Cerebellum (tissue), 4 donors: ENCODE measurements at places on chromosomes 2 and 18. TPM values are rescaled to one million over a fixed set of nuclear protein-coding genes. Genes with fewer than 3 reads are reported as not detected.

GALR1 gene
- 1.4 TPM for total RNA-seq

PRR30 gene
- not detected for total RNA-seq

AGXT gene
- total RNA-seq = not detected

CNTNAP5 gene
- total RNA-seq = 49.7 TPM

GRCh38 chr18:75760208-75760607 lies 332.7 kb upstream of the SMIM21 start:
- no peak for DNase-seq

GRCh38 chr2:170411660-170412059 lies 233.7 kb downstream of the MYO3B start:
- DNase-seq = no peak

GRCh38 chr18:68642003-68642402 lies 72.9 kb downstream of the TMX3 start:
- DNase-seq = no peak

- no peak for DNase-seq
Measured at GRCh38 chr2:138602166-138602460, 100.5 kb downstream of the SPOPL start.

DNA sequence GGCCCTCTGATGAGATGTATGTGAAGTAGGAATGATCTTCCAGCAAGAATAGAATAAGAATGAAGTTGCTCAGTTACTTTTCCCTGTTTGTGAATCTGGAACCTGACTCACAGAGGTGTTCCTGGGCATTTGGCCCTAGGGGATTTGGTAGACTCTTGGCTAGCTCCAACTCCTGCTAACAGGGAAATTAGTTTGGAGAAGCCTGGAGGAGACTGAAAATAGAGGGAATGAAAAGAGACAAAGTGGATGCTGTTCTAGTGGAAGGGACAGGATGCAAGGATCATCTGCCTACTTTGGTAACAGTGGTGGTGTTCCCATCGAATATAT lies 19.6 kb downstream of the TMEM17 start:
- no peak for DNase-seq

DNA sequence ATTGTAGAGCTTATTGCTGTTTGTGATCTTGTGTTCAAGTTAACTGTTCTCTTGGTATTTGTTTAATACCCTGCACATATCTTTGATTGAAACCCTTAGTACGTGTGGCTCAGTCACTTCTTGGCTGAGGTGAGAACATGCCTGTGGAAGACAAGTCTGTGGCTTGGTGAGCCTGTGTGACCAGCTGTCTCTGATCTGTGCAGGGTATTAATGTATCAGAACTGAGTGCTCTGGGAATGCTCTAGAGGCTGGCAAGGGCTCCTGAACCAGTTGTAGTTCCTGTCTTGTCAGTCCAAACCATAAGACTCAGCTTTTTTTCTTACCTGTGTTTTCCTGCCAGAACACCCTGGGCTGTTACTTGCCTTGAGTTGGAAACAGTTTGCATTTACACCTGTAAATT lies 52.4 kb upstream of the EPHA4 start:
- DNase-seq = no peak

GRCh38 chr2:111905990-111906735 lies 7.8 kb downstream of the MERTK start:
- DNase-seq = peak; percentile 17

GRCh38 chr18:47492691-47493090 lies 241.2 kb upstream of the SKOR2 start:
- DNase-seq = no peak

- peak; percentile 76 for DNase-seq
Measured at GRCh38 chr2:202178346-202178958, 59.9 kb downstream of the SUMO1 start.

DNA sequence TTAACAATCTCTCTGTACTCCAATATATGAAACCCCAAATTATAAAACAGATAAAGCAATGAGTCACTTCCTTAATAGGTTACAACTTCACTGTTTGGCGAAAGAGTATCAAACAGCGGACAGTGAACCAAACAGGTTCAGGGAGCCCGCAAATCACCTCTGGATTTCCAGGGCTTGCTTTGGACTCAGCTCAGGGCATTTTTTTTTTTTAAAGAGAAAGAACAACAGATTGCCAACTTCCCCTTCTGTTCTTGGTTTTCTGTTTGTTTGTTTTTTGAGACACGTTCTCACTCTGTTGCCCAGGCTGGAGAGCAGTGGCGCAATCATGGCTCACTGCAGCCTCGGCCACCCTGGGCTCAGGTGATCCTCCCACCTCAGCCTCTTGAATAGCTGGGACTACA lies 52.7 kb downstream of the ABCB11 start:
- DNase-seq = no peak

DNA sequence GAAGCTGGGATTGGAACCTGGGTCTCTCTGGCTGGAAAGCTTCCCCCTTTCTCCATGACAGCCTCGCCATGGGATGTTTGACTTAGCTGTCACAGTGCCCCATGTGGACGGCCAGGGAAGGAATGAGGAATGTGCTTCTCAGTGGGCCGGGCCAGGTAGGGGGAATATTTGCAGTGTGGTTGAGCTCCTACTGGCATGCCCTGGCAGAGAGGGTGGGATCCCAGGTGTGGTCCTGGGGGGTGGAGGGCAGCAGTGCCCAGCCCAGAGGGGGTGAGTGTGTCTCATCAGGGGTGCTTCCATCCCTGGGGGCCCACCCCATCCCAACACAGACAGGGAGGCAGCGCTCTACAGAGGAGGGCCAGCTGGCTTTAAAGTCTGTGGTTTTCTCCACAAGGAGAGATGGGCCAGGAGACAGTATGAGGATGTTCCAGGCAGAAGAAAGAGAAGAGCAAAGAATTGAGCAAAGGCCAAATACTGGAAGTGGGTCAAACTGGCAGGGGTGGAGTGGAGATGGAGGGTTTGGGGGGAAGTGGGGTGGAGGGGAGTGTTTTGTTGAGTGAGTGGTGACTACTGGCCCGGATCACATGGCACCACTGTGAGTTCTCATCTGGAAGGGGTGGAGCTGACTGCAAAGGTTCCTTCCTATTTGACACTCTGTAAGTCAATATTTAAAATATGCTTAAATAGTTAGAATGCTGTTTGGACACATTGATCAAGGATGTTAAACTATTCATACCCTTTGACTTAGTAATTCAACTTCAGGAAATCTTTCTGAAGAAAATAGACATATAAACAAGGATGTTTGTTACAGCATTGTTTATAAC lies 94.0 kb downstream of the MYCN start:
- DNase-seq = no peak

DNA sequence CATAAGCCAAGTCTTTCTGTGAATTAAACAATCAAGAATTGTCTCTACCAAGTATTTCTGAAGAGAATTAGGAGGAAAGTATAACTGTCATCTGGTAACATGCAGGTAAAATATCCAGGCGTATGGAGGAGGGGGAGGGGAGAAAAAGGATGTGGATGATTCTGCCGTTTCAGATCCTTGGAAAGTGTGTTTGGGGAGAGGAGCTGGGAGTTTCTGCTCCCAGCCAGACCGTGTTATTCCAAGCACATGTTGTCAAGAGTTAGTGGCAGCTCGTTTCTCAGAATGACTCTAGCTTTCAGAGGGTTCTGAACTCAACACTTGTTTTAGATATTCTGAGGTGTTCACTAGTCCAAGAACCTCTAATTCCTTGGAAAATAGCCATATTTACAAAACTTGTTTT lies 137.6 kb downstream of the FAM124B start:
- no peak for DNase-seq

- no peak for DNase-seq
Measured at GRCh38 chr2:189454009-189454408, 12.7 kb downstream of the WDR75 start.
